ENCODE measurements at places on chromosomes 7 and 10.

GRCh38 chr7:37993060-37993501, 72.6 kb downstream of the EPDR1 start:
- DNase-seq = no peak

- DNase-seq = no peak
These were observed 28.9 kb upstream of the FXYD4 start for GRCh38 chr10:43342279-43343125.

- DNase-seq = no peak
These were observed 4.5 kb upstream of the DNMBP start for GRCh38 chr10:100014071-100014762.

GRCh38 chr10:124728071-124728829, 15.9 kb downstream of the FAM53B start:
- DNase-seq = no peak

DNA sequence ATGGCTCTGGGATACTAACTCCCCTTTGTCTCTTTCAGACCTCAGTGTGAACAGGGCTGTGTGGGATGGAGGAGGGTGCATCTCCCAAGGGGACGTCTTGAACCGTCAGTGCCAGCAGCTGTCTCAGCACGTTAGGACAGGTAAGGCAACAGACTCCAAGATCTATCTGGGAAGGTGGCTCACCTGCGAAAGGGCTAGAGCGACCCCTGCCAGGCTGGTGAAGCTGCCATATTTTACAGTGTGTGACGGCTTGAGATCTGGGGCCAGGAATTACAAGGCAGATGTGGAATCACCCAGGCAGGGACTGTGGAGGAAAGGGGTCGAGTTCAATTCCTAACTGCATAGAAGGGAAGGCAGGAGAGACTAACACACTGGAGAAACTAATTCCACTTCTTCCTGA, 11.2 kb downstream of the MUC17 start:
- DNase-seq = no peak

GRCh38 chr7:158279539-158280447, 307.8 kb downstream of the PTPRN2 start:
- DNase-seq = no peak

GRCh38 chr7:36734731-36735130, 10.4 kb upstream of the AOAH start:
- DNase-seq = no peak

GRCh38 chr7:137469191-137469811, 125.8 kb upstream of the PTN start:
- no peak for DNase-seq

DNA sequence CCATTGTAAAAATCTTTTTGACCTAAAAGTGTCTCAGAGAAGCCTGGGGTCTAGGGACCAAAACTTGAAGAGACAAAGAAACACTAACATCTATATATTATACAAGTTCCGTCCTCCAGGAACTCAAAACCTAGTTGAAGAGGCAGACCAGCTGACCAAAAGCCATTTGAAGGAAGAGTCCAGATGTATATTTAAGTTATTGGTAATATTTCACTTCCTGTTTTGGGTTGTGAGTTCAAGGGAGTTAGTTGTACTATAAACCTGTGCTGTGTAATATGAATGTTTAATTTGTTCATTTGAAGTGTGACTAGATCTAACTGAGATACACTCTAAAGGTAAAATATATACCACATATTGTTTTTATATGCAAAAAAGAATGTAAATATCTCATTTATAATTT, 45.0 kb downstream of the CDK1 start:
- DNase-seq = no peak

GRCh38 chr10:112768121-112768520, 181.9 kb upstream of the TCF7L2 start:
- no peak for DNase-seq

DNA sequence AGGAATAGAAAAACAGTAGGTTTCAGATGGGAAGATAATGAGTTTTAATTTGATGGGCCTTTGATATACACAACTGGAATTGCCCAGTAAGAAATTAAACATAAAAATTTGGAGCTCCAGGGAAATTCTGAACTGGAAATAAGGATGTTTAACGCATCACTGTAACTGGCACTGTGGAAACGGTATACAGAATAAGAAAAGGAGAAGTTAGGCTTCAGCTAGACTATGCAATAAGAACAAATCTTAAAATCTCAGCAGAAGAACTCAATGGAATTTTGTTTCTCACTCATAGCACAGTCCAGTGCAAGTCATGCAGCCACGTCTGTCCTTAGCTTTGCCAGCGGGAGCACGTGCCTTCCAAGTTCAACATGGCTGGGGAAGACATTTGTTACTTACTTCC, 52.9 kb upstream of the FGL2 start:
- DNase-seq = no peak

DNA sequence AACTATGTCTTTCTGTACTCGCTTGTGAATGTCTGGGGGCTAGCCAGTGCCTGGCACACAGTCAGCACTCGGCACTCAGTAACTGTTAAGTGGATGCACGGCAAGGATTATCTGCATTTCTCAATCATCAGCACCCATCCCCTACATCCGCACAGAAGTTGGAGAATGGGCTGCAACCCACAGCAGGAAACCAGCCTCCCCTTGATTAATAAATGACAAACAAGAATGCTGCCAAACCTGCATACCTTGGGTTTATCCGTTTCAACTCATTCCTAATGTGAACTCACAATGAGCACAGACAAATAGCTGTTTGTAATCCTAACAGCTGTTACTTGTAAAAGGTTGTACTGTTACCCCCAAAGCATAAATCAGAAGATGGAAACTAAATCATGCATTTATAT, 28.9 kb downstream of the PPP1R3C start:
- no peak for DNase-seq

DNA sequence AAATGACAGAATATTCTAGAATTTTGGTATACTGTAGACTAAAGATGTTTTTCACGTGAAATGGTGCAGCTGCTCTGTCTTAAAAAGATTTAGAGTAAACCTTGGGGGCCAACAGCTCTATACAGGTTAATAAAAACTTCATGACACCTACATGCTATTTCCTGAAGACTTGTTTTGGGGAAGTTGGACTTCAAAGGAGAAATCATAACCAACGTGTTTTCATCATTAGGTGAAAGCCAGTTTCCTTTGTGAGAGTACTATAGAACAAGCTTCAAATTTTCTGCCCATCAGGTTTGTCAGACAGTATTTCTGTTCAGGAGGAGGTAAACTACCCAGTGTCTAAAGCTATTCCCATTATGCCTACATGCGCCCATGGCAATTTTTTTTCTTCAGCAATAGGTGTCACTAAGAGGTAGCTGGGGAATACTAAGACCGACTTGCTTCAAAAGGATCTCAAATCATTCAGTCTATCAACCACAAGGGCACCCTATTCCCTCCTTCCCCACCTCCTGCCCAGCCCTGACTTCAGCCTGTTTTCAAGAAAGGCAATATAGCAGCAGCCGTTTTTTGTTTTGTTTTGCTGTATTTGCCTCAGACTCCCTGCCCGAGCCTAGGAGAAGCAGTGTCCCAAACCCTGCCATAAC, 237.3 kb upstream of the SP8 start:
- no peak for DNase-seq

DNA sequence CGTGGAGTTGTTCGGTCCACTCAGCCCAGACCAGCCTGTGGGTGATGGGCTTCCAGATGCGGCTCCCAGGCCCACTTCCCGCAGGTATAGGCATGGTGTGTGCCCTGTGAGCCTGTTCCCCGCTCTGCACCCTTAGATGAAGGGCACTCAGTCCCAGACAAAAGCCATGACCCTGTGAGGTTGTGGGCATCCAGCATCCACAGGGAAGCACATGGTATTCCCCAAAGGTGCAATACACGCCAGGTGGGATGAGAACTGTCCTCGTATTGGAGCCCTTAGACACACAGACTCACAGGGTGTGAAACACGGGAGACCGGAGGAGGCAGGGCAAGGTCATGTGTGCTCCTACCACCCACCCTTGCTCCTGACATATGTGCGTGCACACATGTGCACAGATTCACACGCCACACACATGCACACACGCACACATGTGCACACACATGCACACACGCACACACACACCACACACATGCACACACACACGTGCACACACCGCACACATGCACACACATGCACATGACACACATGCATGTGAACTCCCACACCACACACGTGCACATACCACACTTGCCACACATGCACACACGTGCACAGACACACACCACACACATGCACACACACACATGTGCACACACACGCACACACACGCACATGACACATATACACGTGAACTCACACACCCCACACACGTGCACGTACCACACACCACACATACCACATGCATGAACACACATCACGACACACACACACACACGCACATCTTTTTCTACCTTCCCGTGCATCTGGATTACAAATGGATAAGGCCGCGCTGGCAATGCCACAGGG, 319.4 kb downstream of the WDR37 start:
- DNase-seq = no peak

GRCh38 chr7:132618271-132618955, 42.1 kb upstream of the PLXNA4 start:
- DNase-seq = no peak

GRCh38 chr10:8485032-8485431, 430.5 kb downstream of the GATA3 start:
- DNase-seq = no peak

- DNase-seq = no peak
These were observed 865.5 kb downstream of the LRMDA start for GRCh38 chr10:76296957-76297356.

- no peak for DNase-seq
These were observed 81.1 kb downstream of the PRTFDC1 start for GRCh38 chr10:24871011-24871935.

DNA sequence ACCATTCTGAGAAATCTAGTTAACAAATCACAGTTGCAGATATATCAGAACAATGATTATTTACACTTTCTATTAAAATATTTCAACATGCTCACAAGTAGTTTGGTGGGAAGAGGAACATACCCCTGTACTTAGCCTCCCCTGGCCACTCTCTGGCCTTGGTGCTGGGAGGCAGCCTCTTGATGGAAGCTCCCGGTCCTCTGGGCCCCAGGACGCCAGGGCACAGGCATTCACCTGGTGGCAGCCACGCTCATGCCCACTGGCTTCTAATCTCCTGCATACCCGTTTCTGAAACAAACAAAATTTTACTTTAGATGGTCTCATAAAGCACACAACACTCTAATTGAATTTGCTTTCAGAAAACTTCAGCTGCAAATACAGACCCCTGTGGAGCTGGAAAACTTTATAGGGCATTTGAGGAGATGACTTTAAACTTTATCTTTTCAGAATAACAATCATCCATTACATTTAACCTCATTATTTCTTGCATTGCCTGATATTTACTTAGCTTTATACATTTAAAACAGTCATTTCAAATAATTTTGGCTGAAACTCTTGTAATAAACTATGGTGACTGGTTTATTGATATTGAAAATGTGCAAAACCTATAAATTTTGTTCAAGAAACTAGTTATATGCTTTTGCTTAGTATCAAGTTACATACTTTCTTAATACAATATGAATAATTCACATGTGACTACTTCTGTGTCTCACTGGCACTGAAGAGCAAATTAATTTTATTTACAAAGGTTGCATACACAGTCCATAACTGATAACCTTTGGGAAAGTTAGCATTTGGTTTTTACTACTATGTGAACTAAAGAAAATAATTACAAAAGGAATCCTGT, 30.8 kb downstream of the C10orf143 start:
- DNase-seq = no peak

DNA sequence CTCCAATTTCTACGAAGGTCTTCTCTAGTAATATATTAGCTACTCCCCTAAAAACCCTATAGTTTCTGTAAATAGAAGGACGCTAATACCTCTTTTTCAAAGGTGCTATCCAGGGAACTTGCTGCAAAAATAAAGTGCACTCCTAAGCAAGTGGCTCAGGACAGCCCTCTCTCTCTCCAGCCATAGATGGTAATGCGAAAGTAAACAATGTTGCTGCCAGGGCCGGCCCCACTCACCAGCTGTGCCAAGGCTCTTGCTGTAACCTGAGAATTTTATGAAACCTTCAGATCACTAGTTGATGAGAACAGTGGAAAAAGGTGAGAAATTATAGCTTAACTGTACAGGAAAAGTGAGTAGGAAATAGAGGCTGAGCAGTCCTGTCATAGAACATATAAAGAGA, 10.9 kb upstream of the TAS2R39 start:
- no peak for DNase-seq

GRCh38 chr10:17647326-17647725, 3.4 kb downstream of the STAM start:
- DNase-seq = no peak

GRCh38 chr7:122893486-122893885, 7.2 kb upstream of the CADPS2 start:
- DNase-seq = no peak

DNA sequence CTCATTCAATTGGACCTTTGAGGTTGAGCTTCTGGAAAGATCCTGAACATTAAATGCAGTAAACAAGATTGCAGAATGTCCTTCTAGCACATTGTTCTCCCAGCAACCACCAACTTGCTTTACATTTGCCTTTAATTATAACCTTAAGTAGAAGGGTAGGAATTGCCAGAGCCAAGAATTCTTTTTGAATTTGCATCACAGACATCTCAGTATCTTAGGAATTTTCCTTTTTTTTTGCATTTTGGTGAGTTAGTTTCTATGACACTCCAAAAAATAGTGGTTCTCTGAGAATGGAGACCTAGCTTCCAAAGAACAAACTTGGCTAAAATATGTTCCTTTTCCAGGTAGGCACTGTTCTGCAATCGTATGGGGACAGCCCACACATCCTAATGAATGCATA, 456.0 kb downstream of the GATA3 start:
- no peak for DNase-seq

DNA sequence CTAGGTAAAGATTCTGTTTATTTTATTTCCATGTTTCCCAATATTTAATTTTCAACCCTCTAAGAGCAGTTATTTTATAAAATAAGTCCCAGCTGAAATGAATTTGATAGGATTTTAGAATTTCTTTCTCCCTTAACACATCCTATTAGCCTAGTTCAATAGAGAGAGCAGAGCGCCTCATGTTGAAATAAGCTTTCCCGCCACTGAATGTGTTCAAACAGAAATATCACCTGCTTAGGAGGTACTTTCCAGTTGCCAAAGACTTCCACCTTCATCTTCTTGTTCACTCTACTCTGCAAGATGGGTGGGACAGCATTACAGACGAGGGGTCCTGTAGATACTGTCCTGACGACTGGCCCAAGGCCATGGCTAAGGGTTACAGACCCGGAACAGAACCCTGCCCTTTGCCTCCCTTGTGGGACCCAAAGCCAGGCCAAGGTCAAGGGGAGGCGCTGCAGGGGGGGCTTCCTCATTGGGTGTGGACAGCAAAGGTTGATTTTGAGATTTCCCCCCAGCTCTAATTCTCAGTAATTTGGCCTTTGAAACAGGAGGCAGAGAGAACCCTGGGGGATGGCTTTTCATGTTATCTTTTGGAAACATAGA, 62.0 kb downstream of the PARP12 start:
- DNase-seq = no peak

GRCh38 chr10:78862328-78862640, 206.5 kb upstream of the ZMIZ1 start:
- no peak for DNase-seq

DNA sequence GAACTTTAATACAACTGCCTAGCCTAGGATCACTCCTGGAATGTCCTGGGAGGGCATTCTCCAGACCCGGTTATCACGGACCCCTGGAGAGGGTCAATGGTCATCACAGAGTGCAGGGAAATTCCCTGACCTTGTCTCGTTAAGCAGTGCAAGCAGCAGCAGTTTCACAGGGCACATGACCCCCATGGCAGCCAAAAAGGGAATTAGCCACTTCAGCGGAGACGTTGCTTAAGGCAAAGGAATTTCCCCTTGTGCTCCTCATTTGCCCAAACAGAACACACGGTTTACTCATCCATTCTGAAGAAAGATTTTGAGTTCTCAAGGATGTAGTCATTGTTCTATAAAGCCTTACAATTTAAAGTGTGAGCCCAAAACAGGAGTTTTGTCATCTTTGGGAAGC, 260.3 kb downstream of the SNX13 start:
- DNase-seq = no peak

All from nucleus accumbens (tissue), 56 donors.